Stimulated activated CD8-positive, alpha-beta memory T cell treated with anti-CD3 and anti-CD28 coated beads, Interleukin-7, amount 100 ng/mL, for 48 hours (primary cell): ENCODE measurements at places on chromosomes 7 and 10.

GRCh38 chr10:10353326-10353868, 664.3 kb upstream of the CELF2 start:
- no peak for DNase-seq

DNA sequence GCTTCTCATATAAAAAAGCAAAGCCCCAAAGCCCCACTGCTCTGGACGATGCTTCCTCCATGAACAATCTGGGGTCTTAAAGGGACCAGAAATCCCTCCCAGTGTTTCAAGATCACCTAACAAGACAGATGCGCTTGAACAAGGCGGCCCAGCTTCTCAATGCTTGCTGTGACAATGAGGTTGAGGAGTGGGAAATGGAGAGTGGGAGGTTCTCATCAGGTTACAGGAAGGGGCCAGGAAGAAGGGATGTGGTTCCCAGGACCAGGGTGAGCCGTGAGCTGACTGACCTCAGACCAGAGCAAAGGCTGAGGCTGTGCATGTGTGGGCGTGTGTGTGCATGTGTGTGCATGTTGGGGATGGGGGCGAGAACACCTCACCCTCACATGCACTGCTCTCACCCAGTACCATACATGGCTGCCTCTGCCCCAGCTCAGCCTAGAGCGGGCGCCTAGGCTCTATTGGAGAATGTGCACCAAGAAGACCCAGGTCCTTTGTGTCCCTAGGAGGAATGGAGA, 220.8 kb upstream of the GPR26 start:
- no peak for DNase-seq

DNA sequence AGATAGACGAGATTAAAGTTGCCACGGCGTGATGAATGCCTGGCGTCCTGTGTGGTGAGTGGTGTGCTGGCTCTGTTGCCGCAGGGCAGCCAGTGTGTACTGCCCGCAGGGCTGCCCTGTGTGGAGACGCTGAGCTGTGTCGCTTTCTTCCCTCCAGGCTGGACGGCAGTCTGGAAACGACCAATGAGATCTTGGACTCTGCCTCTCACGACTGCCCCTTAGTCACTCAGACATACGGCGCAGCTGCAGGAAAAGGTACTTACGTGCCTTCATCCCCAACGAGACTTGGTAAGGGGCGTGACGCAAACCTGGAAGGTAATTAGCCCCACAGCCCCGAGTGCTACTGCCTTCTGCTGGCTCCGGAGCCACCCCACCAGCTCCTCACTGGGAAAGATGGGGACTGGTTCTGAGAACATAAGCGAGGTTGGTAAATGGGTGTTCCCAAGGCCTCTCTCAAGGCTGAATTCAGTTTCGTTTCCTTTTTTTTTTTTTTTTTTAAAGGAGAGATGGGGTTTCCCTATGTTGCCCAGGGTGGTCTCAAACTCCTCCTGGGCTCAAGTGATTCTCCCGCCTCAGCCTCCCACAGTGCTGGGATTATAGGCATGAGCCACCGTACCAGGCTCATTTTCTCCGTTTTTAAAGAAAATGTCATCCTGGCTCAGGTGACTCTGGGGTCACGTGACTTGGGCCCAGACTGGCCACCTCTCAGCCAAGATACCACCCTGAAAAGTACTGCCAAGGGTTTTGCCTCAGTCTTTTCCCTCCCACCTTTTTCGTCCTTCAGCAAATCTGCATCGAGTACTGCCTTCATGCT, 39.6 kb downstream of the WIPI2 start:
- no peak for DNase-seq

DNA sequence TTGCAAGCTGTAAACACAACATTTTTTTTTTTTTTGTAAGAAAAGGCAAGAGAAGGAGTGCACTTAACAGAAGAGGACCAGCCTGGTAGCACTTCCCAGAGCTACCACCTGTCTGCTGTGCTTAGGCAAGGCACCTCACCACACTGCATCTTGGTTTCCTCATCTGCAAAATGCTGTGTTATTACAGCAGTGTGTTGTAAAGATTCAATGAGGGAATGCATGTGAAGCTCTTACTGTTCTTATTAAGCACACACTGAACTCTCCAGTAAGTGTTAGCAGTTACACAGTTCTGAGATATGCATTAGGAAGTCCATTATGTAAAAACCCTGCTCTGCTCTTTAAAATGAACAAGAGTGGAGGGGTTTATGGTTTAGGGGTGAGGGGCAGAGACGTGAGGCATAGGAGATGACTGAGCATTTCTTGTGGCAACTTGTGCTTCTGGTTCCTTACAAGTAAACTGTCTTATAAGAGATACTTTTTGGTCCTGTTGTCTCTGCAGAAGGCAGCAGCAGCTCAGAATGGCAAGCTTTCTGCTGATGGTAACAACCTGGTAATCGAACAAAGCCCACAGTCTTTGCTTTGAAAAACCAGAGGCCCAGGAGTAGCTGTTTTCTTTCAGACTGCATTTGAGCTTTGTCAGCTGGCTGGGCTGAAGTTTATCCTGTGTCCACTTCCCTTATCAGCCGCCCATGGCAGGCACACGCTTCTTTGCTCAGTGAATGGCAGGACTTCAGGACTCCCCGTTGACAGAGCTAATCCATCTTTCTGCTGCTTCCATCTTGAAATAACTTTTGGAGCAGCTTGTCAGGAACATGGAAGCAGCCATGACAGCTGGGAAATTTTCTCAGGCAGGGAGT, 98.8 kb upstream of the BMPER start:
- no peak for DNase-seq

DNA sequence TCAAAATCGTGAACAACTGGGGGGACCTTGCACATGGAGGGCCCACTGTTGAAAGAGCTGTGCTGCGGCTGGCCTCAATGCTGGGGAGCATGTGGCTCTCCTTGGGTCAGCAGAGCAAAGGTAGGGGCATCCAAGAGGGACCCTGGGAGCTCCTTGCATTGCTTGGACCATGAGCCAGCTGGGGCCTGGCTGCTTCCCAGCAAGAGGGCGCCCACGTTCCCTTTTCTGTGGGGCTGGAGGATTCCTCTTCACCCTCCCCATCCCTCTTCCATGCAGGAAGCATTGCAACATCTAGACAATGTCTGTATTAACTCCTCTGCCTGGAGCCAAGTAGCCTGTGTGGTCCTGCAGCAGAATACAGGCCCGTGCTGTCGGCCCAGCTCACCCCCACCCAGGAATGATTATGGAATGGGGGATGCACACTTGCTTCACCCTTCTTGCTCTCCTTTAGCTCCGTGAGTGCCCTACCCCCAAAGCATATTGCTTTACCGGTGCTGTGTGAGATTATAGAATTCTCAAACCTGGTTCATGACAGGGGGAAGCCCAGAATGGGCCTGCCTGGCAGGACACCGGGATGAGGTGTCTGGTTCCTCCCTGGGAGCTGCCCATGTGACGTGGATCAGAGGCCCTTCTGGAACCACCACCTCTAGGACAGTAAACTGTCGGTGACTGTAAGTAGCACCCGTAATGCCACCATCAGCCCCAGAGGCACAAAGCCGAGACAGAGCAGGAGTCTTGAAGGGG, 61.9 kb downstream of the SYPL1 start:
- DNase-seq: no peak

GRCh38 chr7:158617737-158618128, 30.1 kb upstream of the PTPRN2 start:
- DNase-seq: no peak

GRCh38 chr10:8230902-8231301, 176.4 kb downstream of the GATA3 start:
- DNase-seq: no peak

- DNase-seq: no peak
These were observed 161.5 kb upstream of the SH2B2 start for GRCh38 chr7:102125127-102125596.

DNA sequence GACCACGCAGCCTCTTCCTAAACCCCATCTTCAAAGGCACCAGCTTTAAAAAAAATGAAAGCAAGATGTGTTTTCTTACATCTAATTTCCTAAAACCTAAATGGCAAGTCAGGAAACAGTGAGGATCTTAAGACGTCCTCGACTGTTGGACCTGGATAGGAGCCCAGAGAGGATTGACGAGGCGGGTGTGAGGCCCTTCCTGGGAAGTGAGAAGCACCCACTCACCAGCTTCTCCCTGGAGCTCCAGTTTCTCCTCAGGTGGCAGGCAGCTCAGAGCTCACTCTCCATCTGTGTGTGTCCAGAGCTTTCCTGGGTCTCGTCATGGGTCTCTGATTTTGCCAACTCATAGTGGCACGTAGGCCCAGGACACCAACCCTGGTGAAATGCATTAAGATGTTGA, 614.0 kb upstream of the AUTS2 start:
- no peak for DNase-seq

DNA sequence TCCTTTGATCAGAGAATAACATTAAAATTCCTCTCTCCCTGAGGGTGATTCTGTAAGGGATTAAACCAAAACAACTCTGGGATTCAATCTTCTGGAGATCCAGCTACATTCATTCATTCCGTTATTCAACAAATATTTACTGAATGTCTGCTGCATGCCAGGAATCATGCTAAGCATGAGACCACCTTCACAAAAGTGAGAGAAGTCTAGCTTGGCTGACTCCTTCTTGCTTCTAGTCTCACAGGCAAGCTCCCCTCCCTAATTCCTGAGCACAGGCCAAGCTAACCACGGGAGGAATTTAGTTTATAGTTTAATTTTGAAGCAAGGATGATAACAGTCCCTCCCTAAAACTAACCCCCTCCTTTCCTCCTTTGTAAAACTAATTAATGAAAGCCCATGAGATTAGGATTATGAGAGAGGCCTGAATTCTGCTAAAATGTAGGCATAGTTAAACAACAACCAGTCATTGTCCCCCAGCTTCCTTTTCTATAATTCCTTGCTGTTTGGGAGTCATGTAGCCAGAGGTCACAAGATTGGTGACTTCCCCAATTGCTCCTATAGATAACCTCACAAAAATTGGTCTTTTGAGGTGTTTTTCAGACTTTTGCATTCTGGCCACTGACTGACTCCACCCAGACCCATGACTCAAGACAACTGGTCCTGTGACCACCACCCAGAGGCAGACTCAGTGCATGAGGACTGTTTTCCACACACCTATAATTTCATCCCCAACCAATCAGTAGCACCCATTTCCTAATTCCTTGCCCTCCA, 113.5 kb downstream of the ITGB8 start:
- no peak for DNase-seq

DNA sequence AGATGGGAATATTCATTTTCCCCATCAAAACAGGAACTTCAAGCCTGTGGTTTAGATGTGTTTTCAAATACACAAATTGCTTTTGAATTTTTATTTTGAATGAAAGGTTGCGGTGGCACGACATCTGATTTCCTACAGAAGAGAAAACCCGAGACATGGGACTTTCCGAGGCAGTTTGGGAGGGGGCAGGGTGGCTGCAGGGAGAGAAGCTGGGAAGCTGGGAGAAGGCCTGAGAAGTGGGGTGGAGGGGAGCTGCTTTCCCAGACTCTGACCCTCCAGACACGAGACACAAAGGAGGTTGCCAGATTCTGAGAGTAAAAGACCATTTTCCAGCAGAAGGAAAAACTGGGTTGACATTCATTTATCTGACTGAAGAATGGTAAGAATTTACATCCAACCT, 19.6 kb downstream of the TMEM176A start:
- no peak for DNase-seq

GRCh38 chr7:34850681-34851080, 186.6 kb downstream of the DPY19L1 start:
- no peak for DNase-seq

DNA sequence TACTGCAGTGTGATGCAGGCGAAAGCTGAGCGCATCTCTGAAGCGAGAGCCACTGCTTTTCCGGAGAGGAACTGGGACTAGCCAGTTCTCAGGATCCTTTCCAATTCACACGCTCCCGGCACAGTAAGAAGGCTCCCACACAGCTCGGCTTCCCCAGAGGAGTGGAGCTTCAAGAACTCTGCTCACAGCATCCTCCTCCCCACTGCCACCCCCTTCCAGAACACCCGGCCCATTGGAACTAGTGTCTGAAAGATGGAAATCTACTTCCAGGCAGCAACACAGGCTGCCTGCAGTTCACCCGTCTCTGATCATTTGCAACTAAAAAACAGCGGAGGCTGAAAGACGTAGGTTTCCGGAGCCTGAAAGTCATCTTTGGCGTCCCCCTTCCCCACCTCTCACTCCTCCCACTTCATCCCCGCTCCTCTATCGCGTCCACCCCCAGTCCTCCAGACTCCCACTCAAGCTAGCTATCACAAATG, at the start of gene DGKB:
Gene DGKB (minus strand): TSS at position 163 of the 479 bp plus-strand sequence.
- DNase-seq: no peak

DNA sequence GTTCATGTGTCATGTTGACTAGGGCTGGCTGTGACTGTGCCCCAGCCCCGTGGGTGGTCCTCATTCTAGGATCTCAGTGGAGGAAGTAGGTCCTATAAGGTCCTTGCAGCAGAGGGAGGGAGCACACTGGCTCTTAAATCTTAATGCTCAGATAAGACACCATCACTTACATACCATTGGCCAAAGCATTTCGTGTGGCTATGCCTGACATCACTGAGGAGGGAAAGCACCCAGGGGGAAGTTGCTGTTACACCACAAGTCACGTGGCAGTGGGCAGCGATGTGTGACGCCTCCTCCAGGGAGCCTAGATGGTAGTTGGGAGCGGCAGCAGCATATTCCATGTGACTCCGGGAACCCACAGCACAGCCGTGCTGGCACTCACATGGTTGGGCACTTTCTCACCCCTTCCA, 224.7 kb upstream of the SH2B2 start:
- no peak for DNase-seq

- DNase-seq: peak; percentile 16
These were observed at the start of gene CRHR2 for GRCh38 chr7:30682212-30683083. Gene CRHR2 (minus strand): TSS chr7:30682456. CDS start chr7:30682280, 176 bp downstream.

- DNase-seq: no peak
These were observed 29.3 kb downstream of the KLF6 start for GRCh38 chr10:3755440-3756359.

GRCh38 chr10:27736396-27736795, 9.2 kb downstream of the MKX start:
- DNase-seq: no peak

GRCh38 chr7:124672011-124672410, 93.6 kb downstream of the GPR37 start:
- no peak for DNase-seq

GRCh38 chr7:108570146-108570755, 577 bp downstream of the DNAJB9 start:
- peak; percentile 8 for DNase-seq
